ENCODE measurements at places on chromosomes 6 and 20.
A peak's percentile ranks its signal among the peaks of the same experiment; 100 is the strongest.

DNA sequence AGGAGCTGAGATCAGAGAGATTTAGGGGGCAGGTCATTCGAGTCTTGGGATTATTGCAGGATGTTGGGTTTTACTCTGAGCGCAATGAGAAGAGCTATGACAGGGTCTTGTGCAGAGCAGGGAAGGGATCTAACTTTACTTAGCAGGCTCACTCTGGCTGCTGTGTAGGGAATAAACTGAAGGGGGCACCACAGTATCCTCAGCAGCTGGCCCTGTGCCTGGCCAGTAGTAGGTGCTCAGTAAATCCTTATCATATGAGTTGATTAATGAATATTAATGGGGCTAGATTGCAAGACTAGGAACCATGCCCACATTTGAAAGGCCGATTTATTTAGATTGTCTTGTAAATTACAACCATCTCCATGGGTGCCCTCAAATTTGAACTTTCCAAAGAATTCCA, 4.6 kb upstream of the MDGA1 start:
- DNase-seq, result no peak

- DNase-seq, result no peak
Measured at GRCh38 chr6:130203370-130203769, 19.4 kb downstream of the SAMD3 start.

DNA sequence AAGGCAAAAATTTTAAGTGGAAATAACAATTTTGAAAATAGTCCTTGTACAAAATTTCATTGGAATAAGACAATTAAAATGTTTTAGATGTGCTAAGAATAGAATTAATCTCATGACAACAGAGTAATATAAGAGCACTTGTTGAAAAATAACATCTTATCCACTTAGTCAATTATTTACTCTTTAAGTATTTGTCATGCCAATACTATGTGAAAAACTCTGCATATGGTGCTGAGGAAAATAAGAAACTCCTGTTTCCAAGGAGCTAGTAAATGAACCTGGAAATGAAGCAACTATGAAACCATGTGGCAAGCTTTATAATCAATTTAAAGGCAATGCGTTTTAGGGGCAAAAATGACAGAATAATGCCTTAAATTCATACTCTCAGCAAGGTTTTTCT, 42.7 kb upstream of the HCRTR2 start:
- DNase-seq, result peak; percentile 2

DNA sequence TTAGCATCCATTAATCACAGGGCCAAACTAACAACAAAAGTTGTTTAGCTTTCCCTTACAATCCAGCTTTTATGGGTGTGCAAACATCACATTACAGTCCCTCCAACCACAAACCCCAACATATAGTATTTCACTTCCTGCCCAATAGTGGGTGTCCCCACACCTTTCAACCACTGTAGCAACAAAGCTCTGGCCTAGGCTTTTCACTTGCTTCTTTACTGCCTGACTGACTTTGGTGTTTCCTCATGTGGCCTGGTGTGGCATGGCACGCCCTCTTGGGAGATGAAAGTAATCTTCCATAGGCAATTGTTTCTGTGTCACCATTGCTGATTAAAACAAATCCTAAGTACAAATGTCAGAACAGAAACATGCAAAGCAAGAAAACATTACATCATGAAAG, 46.3 kb downstream of the MCM8 start:
- DNase-seq, result no peak

DNA sequence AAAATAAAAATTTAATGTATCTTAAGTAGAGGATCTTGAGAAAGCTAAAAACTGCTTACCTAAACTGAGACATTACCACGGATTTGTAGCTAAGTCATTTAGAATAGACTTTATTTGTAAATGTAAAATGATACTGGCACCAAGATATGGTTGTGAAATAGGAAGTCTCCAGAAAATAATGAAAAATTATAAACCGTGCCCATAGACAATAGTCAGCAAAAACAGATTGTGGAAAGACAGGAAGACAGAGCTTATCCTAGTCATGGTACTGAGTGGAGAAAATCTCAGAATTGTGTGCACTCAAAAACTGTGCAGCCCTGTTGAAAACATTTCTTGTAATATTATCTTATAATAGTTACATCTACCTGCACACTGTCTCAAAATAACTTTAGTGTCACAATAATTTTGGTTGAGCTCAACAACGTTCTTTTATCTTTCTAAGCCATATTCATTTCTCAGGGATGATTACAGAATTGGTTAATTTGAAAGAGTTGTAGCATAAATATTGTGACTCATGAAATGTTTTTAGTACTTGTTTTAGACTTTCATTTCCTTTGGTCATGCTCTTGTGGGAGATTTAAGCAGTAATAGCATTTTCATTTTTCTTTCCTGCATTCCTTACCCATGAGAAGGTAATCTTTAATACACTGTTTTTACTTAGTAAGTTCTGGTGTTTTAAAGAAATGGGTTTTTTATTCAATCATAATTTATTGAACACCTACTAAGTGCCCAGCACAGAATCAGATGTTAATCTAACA, 174.5 kb downstream of the SOX4 start:
- peak; percentile 76 for DNase-seq

DNA sequence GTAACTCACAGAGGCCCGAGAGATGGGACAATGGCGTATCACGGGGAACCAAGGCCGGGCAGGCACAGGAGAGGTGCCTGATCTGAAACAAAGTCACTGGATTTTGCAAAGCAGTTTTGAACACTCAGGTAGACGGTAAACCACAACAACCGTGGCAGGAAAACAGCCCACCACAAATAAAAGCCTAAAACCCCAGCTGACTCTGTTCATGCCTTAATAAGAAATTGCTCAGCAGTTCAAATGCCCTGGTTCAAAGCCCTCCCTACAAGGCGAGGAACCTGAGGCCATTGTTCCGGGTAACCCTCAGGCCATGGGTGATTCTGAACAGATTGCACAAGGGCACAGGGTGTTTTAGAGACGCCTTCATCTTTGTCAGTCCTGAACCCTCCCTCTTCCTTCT, 114.2 kb downstream of the MAP3K7 start:
- DNase-seq, result no peak

DNA sequence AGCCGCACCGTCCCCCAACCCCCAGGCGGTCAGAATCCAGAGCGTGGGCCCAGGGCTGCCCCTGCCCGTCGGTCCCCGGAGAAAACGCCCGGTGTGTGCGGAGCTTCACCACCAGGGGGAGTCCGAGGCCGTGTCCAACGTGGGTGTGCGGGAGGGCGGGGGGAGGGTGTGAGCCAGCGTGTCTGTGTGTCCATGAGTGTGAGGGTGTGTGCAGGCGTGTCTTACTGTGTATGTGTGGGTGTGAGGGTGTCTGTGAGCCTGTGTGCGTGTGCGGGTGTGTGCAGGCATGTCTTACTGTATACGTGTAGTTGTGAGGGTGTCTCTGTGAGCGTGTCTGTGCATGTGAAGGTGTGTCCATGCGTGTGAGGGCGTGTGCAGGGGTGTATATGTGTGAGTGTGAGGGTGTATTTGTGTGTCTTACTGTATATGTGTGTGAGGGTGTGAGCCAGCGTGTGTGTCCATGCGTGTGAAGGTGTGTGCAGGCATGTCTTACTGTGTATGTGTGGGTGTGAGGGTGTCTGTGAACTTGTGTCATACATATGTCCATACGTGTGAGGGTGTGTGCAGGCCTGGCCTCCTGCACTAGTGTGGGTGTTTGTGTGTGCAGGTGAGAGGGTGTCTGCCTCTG, 24.6 kb upstream of the GATA5 start:
- DNase-seq, result peak; percentile 87

GRCh38 chr20:1968964-1969363, 24.9 kb downstream of the PDYN start:
- no peak for DNase-seq

DNA sequence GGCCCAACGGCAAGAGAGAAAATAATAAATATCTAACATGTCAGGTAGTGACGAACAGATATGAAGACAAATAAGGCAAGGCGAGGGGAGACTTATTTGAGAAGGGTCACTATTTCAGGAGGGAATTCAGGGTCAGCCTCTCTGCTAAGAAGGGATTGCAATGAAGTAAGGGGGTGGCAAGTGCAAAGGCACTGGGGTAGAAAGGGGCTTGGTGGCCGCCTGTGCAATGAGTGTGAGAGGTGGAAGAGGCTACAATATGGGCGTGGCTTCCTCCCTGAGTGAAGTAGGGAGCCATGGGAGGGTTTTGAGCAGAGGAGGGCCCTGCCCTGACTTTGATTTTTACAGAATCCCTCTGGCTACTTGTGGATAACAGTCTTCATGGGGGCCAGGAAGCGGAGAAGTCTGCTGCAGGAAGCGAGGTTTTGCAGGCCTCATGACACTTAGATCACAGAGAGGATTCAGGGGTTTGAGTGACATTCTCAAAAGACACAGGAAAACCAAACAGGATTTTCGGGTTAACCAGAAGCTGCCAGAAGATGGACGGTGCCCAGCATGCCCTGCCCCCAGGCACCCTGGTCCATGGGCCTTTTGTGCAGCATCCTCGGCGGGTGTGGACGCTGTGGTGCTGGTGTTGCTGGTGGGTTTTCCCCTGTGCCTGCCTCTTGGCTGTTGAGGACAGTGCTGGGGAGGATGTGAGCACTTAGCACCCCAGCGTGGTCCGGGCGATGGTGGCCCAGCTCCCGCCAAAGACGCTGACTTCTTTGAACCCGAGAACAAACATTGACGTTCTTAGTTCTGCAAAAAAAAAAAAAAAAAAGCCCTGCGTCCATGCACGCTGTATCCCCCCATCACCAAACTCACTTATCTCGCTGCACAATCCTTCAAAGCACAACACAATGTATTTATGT, 124.2 kb upstream of the PTPN1 start:
- no peak for DNase-seq

DNA sequence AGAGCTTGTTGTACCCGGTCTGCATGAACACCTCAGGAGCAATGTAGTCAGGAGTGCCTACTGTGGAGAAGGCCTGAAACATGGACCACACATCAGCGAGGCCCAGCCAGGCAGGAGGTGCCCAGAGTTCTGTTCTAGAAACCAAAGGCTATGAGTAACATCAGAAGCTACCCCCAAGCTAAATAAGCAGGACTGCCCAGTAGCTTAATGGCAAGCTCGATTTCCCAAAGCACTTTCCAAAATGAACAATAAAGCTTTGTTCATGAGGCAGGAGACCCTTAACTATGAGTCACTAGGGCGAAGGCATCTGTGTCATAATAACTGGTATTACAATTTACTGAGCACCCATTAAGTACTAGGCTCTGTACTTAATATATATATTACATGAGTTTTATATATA, 47.4 kb downstream of the STK38 start:
- DNase-seq, result no peak

DNA sequence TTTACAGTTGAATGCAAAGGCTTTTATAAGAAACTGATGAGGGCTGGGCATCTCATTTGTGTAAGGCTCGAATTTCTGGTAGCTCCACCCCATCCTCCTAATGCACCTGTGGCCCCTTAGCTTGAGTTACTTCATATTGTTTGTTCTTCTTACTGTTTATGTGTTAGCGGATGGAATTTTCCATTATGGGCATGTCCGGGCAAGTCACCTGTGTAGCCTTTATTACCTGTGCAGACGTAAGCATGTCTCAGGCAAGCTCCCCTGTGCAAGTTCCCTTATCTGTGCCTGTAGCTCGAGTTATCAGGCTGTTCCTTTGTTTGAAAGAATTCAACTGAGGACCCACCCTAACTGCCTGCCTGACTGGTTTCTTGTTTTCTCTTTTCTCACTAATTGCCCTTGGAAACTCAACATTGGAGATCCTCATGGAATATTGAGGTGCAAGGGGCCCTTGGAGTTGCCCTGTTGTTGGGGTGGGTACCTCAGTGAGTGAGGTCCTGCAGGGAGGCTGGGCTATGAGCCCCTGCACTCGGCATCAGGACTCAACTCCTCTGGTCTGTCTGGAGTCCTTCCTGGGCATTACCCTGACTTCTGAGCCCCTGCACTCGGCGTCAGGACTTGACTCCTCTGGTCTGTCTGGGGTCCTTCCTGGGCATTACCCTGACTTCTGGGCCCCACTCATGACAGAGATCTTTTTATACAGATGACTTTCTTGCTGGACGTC, 207.9 kb upstream of the SULF2 start:
- DNase-seq, result no peak

DNA sequence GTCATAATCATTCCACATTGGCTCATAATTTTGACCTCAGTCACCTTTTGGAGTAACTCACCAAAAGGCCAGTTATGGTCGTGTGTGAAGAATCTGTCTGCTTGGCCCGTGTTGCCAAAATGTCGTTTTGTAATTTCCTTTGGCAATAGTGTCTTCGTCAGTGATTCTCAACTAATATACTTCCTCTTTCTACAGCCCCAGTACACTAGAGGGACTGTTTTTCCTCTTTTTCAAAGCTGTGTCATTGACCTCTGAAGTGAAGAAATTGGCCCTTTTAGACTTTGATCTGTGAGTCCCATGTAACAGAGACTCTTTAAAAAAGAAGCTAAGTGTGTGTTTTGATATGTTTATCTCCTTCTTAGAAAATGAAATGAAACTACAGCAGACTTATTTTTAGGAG, 5.2 kb downstream of the FOXO3 start:
- DNase-seq, result peak; percentile 78

DNA sequence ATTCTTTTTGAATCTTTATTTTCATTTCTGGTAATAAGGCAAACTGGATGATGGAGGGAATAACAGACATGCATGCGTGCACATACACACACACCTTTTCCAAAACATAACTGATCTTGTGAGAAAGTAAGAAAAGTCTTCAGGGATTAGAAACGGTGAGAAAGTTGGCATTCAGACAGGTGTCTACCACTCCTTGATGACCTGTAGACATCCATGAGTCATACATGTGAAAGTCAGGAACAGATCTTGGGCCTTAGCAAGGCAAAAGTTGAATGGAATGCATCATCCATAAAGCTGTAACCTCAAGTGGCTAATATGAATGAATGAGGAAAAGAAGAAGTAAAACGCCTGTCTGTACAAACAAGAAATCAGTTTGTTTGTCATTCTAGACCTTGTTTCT, 97.3 kb downstream of the GRIK2 start:
- DNase-seq, result no peak

GRCh38 chr6:36841756-36842155, 2.5 kb upstream of the CPNE5 start:
- no peak for DNase-seq

DNA sequence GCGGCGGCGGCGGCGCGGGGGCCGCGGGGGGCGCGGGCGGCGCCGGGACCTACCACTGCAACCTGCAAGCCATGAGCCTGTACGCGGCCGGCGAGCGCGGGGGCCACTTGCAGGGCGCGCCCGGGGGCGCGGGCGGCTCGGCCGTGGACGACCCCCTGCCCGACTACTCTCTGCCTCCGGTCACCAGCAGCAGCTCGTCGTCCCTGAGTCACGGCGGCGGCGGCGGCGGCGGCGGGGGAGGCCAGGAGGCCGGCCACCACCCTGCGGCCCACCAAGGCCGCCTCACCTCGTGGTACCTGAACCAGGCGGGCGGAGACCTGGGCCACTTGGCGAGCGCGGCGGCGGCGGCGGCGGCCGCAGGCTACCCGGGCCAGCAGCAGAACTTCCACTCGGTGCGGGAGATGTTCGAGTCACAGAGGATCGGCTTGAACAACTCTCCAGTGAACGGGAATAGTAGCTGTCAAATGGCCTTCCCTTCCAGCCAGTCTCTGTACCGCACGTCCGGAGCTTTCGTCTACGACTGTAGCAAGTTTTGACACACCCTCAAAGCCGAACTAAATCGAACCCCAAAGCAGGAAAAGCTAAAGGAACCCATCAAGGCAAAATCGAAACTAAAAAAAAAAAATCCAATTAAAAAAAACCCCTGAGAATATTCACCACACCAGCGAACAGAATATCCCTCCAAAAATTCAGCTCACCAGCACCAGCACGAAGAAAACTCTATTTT, 2.0 kb downstream of the FOXC1 start:
- peak; percentile 56 for DNase-seq

- no peak for DNase-seq
Measured at GRCh38 chr20:61554617-61555016, 302.6 kb downstream of the CDH4 start.

All from adipocyte (in vitro differentiated cells).